D721Med (cell line): ENCODE measurements at places on chromosomes 7 and 10.

DNA sequence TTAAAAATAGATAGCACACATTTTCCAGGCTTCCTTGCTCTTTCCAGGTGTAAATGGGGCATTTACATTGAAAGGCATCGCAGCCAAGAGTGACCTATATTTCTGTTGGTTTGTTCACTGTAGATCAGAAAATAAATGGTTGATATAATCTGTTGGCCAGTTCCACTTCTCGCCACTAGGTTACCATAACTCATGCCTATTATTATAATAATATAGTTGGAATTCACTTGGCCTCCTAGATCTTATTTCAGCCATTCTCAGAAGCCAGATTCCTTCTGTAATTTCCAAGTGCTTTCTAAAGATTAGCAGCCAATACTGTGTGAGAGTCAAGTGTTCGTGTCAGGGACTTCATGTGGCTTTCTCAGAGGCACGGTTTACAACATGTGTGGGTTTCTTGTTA lies 179.5 kb downstream of the DNAH11 start:
- no peak for DNase-seq

DNA sequence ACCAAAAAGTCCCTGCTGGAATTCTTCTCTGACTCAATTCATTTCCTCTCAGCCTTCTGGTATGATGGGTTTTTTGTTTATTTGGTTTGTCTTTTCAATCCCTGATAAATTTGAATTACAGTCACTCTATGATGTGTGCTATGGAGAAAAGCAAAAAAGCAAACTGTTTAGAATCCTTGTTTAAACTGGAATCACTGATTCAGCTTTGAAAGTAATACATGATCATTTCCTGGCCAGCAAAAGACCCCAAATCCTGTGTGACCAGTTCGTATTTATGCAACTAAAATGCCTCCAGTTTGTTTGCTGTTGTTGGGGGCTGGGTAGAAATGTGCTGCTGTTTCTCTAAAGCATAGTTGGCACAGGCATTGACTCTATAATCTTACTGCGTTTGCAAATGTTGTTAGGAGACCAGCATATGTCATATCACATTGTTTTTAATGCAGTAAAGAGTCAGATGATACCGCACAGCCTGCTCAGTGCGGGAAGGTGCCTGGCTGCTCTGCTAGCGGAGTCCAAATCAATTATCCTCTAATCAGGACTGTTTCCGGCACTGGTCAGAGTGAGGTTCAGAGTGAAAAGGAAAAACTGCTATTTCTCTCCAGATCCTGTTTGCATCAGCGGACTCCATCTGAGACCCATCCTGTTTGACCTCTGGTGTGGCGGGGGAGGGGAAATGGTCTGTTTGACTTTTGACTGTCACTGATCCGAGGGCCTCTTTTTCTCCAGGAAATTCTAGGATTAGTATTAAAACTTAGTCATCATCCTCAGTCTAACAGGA lies 40.6 kb upstream of the ADD3 start:
- DNase-seq: no peak

GRCh38 chr10:8044908-8045725 lies 9.4 kb upstream of the GATA3 start:
- DNase-seq: no peak

GRCh38 chr10:10270126-10271050 lies 747.3 kb upstream of the CELF2 start:
- no peak for DNase-seq

DNA sequence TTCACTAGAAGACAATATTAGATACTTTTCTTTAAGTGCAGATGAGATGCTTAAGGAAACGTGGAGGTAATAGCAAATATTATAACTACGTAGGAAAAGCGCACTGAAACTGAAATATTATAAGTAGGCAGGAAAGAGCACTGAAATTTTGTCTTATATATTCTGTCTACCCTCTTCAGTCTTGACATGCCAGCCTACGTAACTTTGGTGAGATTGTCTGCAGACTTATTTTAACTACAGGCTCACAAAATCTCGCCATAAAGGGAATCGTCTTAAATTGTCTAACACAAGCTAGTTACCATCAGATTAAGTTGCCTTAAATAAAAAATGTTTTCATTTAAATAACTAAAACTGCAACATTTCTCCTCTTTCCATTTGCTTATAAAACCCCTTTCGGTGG lies 280.1 kb upstream of the PTER start:
- DNase-seq: no peak

DNA sequence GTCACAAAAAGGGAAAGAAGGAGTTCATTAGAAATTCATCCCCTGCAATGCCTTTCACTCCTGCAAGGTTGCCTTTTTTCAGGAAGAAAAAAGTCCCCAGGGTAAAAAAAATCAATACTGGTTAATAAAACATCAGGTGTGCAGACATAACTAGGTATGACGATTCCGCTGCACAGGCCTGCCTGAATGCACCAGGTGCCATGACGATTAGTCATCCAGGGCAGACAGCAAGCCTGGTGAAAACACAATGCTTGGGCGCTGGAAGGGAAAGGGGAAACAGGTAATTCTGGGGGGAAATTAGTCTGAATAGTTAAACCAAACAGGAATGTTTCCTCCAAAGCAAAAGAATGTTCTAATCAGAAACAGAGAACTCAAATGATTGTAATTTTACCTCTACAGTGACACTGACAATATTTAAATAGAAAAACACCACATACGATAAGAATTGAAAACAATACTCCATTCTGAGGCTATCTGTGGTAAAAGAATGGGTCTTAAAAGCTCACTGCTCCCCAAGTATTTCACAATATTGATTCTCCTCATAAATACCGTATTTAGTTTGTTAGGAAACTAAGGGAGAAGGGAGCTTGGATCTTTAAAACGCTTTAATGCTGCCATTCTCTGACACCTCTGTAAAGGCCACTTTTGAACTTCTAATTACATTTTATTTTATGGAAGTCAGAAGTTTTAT lies 45.2 kb downstream of the VPS41 start:
- DNase-seq: no peak

DNA sequence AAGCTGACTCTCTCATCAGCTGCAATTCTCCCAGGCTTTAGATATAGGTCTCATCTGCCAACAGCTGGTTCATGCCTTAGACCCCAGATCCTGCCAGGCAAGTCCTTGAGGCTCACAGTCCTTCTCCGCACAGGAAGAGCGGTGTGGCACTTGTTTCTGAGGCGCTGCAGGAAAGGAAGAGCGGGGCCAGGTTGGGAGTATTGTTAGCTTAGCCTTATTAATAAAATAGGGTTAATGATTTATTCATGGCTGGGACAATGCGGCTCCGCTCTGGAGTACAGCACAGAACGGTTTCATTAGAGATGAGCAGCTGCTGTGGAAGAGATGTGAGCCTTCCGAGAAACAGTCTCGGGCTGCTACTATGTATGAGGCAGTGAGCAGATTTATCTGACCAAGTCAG lies 78.1 kb downstream of the FZD1 start:
- no peak for DNase-seq

- DNase-seq: no peak
Measured at GRCh38 chr7:141549582-141549981, 1.6 kb upstream of the AGK start.

DNA sequence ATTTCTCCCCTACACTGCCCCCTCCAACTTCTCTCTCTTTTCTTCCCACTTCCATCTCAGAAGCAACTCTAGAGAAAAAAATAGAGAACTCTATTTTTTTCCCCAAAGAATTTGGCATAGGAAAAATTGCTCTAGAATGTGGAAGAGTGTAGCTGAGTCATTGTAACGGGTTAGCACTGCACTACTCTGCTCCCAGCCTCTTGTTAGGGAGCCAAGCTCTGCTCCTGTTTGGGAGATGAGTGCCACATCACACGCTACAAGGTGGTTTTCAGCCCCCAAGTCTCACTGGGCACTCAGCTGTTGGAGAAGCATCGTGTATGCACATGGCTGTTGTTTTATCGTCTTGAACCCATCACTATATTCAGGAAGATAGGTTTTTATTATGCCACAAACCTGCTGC lies 136.4 kb downstream of the BMPER start:
- no peak for DNase-seq

DNA sequence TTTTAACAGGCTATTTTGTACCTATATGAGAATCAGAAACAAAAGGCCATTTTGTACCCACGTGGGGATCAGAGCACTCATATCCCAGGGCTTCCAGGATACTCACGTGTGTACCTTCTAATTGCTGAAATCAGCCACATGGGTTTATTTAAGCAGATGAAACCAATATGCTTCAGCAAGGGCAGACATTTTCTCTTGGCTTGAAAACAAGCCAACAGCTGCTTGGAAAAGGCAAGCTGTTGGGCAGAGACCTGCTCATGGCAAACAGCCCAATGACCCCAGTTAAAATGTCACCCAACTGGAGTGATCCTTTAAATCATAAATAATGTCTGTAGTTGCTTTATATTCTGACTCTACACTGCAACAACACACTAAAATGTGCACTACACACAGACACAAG lies 26.5 kb upstream of the TOMM7 start:
- DNase-seq: no peak

- DNase-seq: no peak
Measured at GRCh38 chr7:8357536-8357935, 75.9 kb upstream of the NXPH1 start.

- no peak for DNase-seq
Measured at GRCh38 chr7:44961844-44962482, 16.9 kb downstream of the MYO1G start.

DNA sequence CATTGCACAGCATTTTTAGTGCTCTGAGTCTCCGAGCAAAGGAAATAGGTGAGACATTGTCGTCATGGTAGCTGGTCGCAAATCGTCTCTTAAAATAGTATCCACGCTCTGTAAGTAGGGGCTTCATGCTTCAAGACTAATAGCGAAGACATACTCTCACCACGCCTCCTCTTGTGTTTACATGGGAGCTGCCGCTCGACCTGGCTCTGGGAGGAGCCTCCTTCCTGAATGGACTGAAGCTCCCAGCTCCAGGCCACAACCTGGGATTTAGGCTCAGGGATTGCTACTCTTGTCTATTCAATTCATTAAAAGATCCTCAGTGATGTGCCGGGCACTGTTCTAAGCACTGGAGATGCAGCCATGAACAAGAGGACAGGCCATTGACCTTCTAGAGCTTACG lies 196.1 kb upstream of the GALNT17 start:
- DNase-seq: no peak

- DNase-seq: no peak
Measured at GRCh38 chr7:122166740-122167139, 22.7 kb upstream of the AASS start.

DNA sequence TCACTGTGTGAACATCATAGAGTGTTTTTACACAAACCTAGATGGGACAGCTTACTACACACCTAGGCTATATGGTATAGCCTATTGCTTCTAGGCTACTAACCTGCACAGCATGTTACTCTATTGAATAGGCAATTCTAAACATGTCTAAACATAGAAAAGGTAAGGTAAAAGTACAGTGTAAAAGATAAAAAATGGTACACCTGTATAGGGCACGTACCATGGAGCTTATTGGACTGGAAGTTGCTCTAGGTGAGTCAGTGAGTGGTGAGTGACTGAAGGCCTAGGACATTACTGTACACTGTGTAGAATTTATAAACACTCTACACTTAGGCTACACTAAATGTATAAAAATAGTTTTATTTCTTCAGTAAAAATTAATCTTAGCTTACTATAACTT lies 182.0 kb upstream of the THSD7A start:
- no peak for DNase-seq
